ENCODE measurements at places on chromosomes 12 and 14.

DNA sequence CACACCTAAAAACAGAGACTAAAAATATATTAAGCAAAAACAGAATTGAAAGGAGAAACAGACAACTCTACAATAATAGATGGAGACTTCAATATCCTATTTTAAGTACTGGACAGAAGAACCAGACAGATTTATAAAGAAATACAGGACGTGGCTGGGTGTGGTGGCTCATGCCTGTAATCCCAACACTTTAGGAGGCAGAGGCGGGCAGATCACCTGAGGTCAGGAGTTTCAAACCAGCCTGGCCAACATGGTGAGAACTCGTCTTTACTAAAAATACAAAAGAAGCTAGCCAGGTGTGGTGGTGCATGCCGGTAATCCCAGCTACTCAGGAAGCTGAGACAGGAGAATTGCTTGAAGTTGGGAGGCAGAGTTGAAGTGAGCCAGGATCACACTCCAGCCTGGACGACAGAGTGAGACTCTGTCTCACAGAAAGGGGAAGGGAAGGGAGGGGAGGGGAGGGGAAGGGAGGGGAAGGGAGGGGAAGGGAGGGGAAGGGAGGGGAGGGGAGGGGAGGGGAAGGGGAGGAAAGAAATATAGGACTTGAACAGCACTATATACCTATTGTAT lies 53.0 kb downstream of the CDK17 start:
- DNase-seq: no peak

GRCh38 chr12:113407931-113408600 lies 4.4 kb upstream of the SDS start:
- no peak for DNase-seq

DNA sequence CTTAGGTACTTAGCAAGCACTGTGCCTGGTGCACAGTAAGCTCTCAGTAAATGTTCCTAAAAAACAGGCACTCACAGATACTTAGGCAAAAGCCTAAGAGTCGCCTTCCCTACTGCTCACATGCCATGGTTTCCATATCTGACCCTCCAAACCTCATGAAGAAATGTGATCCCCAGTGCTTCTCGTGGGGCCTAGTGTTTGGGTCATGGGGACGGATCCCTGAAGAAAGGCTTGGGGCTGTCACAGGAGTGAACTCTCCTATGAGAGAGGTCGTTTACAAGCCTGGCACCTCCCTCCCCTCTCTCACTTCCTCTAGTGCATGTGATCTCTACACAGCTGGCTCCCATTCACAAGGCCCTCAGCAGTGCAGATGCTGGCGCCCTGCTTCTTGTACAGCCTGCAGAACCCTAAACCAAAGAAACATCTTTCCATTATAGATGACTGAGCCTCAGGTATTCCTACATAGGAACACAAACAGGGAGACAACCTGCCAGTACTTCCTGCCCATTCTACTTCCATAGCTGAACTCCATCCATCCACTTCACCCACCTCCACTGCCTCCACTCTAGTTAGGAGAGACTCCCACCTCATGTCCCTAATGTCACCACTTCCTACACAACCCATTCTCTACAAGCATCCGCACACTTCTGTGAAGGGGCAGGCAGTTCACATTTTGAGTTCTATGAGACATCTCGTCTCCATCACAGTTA lies 2.9 kb downstream of the SLC15A4 start:
- DNase-seq: no peak

DNA sequence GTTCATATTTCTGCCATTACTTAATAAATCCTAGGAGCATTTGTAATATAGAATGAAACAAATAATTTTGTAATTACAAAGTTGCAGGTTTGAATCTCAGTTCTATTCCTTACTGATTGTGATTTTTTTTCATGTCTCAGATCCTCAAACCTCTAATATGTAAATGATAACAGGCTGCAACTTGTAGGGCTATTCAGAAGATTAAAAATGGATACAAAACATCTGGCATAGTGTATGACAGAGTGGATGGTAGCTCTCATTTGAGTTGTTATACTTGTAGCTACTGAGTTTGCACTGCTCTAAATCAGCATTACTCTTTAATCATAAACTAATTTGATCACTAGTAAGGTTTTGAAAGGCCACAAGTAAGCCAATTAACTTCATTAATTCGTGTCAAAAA lies 406.3 kb upstream of the MGAT4C start:
- DNase-seq: no peak

GRCh38 chr14:44640416-44640815 lies 133.3 kb upstream of the FSCB start:
- DNase-seq: no peak

- no peak for DNase-seq
Observed at GRCh38 chr12:131692431-131692830, 18.5 kb upstream of the SFSWAP start.
